Activated CD4-positive, CD25-positive, alpha-beta regulatory T cell (primary cell): ENCODE measurements at places on chromosomes 6 and 20.

DNA sequence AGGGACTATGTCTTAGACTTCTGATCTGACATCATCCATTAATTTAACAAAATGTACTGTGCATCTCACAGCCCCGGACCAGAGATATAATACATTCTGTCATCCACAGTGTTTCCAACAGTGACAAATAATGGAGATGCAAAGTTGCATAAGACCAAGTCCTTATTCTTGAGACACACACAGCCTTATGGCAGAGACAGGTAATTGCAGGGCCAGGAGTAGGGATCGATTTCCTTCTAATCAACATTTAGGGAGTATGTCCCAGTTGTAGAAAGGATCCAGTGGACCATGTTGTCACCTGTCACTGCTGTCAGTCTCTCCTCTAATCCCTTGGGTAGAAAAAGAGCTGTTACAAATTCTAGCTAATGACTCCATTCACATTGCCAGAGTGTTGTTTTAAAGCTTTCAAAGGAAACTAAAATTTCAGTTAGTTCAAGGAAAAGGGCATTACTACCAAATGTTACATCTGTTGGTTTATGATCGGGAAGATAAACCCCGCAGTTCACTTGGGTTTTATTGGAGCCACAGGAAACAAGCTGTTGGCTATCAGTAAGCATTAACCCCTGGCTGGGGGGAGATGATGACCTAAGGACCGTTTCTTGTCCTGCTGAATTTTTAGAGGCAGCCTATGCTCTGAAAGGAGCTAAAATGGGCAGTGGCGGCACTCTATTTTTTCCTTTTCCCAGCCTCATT lies 111.4 kb upstream of the ATXN1 start:
- no peak for DNase-seq

DNA sequence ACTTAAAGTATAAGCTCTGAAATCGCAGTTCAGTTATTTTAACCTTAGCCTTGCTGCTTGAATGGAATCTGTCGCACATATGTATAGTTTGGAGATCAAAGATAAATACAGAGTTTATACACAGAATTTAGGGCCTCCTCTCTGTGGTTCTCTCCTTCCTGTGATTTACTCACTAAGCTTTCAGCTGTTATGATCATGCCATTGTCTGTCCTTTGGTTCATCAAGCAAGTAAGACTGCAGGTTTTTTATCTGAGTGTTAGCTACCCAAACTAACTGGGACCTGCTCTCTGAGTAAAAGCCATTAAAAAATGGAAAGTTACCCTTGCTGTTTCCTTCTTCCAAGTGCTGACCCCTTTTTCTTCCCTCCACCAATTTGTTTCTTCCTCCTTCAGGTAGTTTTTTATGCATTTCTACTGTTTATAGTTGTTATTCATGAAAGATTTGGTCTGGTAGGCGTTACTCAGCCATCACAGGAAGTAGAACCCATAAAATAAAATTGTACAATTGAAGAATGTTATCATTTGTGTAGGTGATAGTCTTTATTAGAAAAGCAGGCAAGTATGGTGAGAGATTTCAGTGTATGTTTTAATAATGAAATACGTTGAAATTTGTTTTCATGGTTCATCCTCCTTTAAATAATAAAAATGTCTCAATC lies 33.7 kb upstream of the SUMO4 start:
- DNase-seq: no peak

DNA sequence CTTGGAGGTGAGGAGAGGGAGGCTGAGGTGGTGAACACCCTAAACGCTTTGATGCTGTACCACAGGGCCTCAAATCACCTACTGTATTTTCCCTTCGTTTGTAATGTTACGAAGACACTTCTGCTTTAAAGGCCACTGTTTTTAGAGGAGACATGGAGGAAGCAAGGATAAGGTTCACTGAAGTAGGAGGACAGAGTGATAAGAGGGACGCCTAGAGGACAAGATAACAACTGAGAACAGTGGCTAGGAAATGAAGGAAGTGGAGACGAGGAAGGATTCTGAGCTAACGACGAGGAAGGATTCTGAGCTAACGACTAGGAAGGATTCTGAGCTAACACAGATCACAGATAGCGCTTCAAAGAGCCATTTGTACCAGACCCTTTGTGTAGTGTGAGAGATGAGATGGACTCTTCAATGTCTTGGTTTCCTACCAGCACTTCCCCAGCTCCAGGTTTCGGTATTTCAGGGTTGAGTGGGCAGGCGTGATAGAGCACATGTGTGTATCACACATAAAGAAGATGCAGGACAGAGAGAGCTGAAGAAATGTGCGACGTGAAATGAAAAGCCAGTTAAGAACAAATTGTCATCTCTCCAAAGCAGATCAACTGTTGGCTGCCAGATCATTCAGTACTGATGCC lies 7.5 kb downstream of the SF3B5 start:
- no peak for DNase-seq

- no peak for DNase-seq
Measured at GRCh38 chr6:24307881-24308280, 50.0 kb downstream of the DCDC2 start.

GRCh38 chr6:93343476-93343875 lies 75.9 kb downstream of the EPHA7 start:
- DNase-seq: no peak
